ENCODE measurements at places on chromosomes 1 and 21. TPM values are rescaled to one million over a fixed set of nuclear protein-coding genes. Genes with fewer than 3 reads are reported as not detected.

- no peak for DNase-seq
Measured at GRCh38 chr1:101239095-101240040, 2.5 kb downstream of the S1PR1 start.

PACC1 gene
- 11.4 TPM for total RNA-seq

NENF gene
- total RNA-seq, result 57.8 TPM

ANKRD65 gene
- total RNA-seq, result 0.24 TPM

- DNase-seq, result no peak
Measured at GRCh38 chr1:92536980-92537884, 50.5 kb upstream of the GFI1 start.

SPAG17 gene
- total RNA-seq, result not detected

Measured in osteocyte (in vitro differentiated cells).